ENCODE measurements at places on chromosomes 2 and 18.
A peak's percentile ranks its signal among the peaks of the same experiment; 100 is the strongest.

DNA sequence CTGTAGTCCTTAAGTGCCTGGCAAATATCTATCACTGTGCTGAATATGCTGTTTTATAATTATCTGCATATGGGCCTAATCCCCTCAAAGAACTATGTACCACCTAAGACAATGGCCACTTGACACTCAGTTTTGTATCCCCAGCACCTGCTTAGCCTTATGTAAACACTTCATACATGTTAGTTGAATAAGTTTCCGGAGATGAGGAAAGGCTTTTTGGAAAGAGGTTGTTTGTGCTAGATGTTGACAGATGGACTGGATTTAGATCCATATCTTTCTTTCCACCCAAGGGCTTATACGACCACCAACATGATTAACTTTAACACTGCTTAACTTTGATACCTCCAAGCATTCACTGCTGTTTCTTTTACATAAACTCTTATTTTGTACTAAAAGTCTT, 63.3 kb downstream of the FAM228A start:
- DNase-seq, result no peak

GRCh38 chr2:149679286-149679685, 91.7 kb upstream of the MMADHC start:
- no peak for DNase-seq

DNA sequence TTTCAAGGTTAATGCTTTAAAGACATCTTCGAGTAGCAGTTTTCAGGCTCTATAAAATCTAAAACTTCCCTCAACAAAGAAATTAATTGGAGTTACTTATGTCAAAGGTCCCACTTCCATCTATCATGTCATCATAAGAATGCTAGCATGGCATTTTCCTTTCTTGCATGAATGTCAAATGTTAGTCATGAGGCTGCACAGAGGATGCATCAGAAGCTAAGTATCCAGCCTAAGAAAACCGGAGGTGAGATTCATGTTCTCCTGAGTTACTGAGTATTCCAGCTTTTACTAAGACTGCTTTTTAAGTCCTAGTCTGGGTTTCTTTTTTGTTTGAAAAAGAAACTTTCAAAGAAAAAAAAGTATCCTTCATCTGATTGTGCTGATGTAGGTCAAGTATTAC, 130.6 kb upstream of the CDH19 start:
- DNase-seq, result no peak

- no peak for DNase-seq
Measured at GRCh38 chr2:72117718-72118117, 29.9 kb downstream of the CYP26B1 start.

GRCh38 chr2:132448331-132448730, 31.7 kb downstream of the GPR39 start:
- DNase-seq, result no peak

DNA sequence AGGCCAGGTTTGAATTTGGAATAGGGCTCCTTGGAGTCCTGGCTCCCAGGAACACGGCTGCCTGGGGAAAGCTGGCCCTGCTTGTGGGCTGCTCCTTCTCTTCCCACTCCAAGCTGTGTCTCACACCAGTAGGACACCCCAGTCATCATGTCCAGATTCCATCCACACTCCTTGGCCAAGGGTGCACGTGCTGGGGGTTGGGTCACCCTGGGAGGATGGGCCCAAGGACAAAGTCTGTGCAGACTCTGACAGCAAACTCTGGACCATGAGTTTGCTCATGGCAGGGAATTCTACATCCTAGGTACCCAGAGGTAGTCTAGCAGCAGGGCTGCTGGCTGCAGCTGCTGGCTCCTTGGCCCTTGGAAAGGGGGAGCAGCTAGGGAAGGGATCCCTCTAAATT, 102.4 kb upstream of the EPAS1 start:
- no peak for DNase-seq

GRCh38 chr2:54059986-54060385, 55.4 kb upstream of the ACYP2 start:
- no peak for DNase-seq

- DNase-seq, result no peak
Measured at GRCh38 chr2:100042562-100042961, 99.8 kb downstream of the AFF3 start.

DNA sequence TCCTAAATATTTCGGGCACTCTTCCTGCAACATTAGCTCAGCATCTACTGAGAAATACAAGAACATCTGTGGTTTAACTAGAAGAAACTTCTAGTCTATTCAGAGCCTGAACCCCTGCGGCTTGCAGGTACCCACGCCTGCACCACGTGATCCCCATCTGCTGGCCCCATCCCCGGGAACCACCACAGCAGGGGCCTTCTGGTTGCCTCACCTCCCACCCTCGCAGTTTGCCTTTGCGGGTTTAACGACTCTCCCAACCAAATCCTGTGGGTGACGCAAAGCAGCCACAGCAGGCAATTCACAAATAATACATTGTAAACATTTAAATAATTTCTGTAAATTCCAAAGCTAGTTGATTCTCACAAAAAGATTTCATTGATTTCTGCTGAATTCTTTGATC, 90.2 kb upstream of the TMEM18 start:
- peak; percentile 44 for DNase-seq

GRCh38 chr18:79552696-79553095, 126.9 kb upstream of the CTDP1 start:
- DNase-seq, result peak; percentile 55
